Putamen (tissue), 1 donor: ENCODE measurements at places on chromosomes 4 and X.

DNA sequence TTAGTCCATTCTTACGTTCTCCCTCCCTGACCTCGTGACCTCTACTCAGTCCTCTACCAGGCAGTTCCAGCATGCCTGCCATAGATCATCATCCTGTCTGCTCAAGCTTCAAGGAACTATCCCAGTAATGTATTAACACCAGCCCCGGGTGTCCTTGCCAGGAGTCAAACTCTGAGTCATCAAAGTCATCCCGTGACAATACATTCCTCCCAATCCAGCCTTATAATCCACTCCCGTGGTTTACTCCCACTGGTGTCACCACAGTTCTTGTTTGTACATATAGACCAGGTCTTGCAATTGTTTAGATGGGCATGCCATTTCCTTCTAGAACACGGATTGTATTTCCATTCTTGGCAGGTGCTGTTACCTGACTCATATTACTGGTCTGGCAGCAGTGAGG, 68.7 kb upstream of the TAB3 start:
- no peak for DNase-seq

DNA sequence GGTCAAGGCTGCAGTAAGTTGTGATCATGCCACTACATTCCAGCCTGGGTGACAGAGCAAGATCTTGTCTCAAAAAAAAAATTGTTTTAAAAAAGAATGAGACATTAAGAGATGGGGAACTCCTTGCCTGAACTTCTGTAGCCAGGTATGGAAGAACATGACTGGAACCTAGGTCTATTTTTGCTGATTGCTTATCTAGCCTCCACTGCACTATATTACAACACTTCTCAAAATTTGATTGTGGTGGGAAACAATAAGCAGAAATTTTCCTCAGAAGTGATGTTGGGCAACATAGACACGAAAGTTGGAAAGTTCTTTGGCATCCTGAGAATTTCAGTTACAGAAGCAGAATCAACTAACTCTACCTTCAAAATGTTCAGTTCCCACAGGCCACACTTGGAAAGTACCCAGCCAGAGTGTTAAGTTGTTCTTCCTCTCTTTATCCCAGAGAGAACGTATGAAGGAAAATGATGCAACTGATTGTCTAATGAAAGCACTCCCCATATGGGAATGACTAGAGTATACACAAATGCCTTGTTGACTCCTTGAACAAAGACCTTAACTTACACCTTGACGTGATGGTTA, 50.0 kb downstream of the LUZP4 start:
- DNase-seq: no peak

DNA sequence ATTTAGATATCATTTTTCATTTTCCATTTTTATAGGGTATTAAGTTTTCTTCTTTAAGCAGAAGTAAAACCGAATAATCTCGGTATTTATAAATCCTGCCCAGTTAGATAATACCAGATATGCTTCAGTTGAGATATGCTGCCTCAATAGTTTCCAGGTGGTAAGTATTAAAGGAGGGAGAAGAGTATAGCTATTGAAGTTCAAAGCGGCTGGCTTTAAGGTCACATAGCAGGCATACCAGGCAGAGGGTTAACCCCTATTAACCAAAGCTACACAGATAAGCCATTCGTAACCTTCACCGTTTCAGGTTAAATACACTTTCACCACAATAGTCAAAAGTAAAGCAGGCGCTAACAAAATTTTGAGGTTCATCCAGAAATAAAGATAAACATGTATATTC, 54.2 kb downstream of the EDNRA start:
- no peak for DNase-seq

GRCh38 chr4:184400375-184400870, 73.9 kb downstream of the IRF2 start:
- DNase-seq: no peak

GRCh38 chrX:119072744-119073143, at the start of gene CT47C1:
CT47C1 (plus strand) TSS chrX:119072993; CDS start chrX:119073226, 233 bp downstream.
- no peak for DNase-seq

DNA sequence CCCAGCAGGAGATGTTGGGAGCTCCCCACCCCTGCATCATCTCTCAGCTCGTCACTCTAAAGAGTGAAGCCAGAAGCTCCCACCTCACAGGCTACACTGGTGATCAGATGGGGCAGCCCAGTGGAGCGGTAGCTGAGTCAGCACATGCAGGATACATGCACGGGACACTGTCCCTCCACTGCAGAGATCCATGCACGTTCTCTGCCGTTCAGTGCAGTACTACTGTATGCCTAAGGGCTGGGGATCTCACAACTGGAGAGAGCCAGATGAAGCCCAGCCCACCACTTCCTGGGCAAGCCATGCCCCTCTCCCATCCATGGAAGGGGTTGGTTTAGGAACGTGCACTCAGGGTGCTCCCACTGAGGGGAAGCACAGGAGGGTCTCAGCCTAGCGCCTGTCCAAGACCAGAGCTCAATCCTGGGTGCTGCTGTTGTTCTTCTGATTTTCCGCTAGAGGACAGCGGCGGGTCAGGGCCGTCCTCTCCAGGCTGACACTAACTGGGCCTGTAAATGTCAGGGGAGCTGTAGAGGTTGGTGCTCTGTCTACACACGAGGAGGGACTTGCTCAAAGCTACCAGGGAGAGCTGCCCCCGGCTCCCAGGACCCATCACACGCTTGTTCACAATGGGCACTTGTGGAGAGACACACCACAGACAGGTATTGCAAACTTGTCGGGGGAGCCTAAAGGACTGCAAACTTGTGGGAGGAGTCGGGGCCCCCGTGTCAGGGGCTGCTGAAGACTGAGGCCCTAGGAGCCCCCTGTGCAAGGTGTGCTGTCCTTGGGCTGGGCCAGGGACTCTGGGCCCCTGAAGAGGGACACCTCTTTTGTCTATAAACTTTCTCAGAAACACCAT, 18.2 kb upstream of the ABLIM2 start:
- no peak for DNase-seq

DNA sequence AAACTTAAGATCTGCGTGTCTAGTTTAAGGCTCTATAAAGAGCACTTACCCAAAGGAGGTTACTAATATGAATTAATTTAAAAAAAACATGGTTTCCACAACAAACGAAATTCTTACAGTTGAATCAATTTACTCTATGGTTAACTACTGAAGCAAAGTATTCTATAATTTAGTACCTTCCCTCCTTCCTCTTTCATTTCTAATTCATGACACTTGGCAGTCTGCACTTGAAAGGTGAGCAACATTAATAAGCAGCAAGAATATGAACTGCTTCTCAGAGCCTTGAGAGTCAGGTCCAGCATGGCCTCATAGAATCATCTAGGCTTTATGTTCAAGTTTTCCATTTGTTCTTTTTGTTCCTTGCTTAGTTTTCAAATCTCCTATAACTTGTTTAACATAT, 42.7 kb downstream of the TAPT1 start:
- DNase-seq: no peak

- no peak for DNase-seq
Observed at GRCh38 chrX:107678957-107679740, 50.8 kb downstream of the PRPS1 start.

DNA sequence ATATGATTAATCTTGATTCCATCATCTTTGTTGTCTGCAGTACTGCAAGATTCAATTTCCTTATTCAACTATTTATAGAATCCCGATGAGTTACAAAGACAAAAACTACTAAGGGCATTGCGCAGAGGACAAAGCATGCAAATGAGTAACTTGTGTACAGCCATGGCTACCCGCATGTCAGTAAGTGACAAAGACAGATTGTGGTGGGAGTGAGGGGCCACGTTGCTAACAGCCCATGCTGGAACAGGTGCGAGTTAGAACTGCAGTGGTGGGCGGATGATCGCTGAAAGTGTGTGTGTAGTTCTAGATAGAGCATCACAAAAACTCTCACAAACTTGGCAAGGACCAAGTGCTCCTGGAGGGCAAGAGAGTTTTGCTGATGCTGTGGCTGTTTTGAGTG, 49.5 kb downstream of the ACOX3 start:
- DNase-seq: no peak

GRCh38 chrX:106959901-106960300, 39.7 kb downstream of the CLDN2 start:
- no peak for DNase-seq

DNA sequence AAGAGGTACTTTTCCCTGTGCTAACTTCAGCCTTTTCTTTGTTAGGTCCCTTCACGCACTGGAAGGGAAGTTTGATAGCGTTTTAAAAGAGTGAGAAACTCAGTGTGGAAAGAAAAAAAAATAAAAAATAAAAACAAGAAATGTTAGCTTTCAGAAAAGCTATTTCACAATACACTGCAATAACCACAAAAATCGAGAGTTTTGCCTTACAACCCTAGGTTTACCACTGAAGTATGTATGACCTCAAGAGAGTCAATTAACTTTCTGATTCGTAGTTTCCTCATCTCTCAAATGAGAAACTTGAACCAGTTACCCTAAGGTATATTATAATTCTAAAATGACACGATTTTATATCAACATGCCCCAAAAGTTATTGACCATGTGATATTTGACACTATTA, 93.9 kb upstream of the JADE1 start:
- DNase-seq: no peak

- peak; percentile 33 for DNase-seq
Observed at GRCh38 chr4:10117359-10118047, 904 bp upstream of the WDR1 start.

DNA sequence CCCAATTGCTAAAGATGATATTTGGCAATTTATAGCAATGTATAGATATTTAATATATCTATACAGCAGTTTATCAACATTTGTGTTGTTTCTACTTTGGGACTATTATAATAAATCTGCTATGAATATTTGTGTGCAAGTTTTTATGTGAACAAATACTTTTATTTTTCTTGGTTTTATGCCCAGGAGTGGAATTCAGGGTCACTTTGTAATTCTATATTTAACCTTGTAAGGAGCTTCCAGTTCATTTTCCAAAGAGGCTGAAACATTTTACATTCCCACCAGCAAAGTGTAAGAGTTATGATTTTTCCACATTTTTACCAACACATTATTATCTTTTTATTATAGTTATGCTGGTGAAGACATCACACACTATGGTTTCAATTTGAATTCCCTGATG, 801.3 kb downstream of the PCDH18 start:
- DNase-seq: no peak

DNA sequence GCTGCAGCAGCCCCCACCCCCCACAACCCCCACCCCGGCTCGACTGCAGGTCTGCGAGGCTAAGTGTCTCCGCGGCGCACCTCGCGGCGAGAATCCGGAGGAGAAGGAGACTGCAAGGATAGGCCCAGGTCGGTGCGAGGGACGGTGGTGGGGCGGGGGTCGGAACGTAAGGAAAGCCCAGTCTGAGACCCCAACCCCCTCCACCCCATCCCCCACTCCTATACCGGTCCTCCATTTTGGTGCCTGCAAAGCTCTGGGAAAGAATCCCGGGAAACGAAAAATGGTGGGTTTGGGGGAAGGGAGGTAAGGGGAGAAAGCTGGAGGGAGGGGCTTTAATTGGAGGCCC, 614 bp downstream of the BEX3 start:
- peak; percentile 17 for DNase-seq

GRCh38 chr4:88858752-88859151, 161.1 kb upstream of the NAP1L5 start:
- peak; percentile 8 for DNase-seq

DNA sequence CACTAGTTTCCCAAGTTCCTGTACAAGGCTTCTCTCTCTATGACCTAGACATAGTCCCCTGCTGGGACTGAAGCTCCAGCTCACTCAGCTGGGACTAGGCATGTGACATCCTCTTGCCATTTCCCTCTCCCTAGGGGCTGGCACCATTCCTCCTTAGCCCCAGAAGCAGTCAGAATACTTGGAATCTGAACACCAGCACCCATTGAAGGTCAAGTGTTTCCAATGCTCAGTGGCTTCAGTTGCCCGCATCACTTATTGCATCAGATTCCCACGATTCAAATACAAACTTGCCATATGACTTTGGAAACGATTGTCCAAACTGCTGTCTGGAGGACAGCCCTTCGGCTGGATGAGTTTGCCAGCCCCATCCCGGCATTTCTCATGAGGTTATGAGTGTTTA, 65.5 kb upstream of the HOPX start:
- no peak for DNase-seq

- no peak for DNase-seq
Observed at GRCh38 chr4:36173905-36174304, 70.4 kb downstream of the ARAP2 start.

DNA sequence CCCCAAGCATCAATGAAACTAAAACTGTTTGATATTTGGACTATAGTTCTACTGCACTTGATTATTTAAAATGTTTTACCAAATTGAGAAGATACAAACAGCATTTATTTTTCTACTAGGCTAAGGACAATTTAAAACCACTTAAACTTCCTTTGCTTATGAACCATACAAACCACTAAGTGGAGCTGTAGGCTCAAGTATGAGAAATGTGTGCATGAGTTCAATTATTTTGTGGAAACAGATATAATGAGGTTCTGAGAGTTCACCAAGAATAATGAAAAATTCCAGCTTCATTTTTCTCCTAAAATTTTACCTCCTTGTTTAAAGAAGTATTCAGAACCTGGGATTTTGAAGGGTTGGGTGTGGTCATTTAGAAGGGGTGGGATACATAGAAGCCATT, 63.1 kb downstream of the SERPINA7 start:
- no peak for DNase-seq
